ENCODE measurements at places on chromosomes 2 and 18. TPM values are rescaled to one million over a fixed set of nuclear protein-coding genes. Genes with fewer than 3 reads are reported as not detected.

Gene COX7A2L
- total RNA-seq, result 38.5 TPM

Gene CCDC85A
- total RNA-seq, result 0.08 TPM

Gene SKOR2
- total RNA-seq, result not detected

Gene RAX
- not detected for total RNA-seq

Gene MEP1B
- total RNA-seq, result 1.3 TPM

Gene ABCB11
- 68.5 TPM for total RNA-seq

Gene GPAT2
- 1.3 TPM for total RNA-seq

Gene KLHL41
- 0.18 TPM for total RNA-seq

Gene RAB27B
- 1.0 TPM for total RNA-seq

Gene MYO7B
- total RNA-seq, result 0.63 TPM

Gene CRYGC
- not detected for total RNA-seq

Gene LRP2
- total RNA-seq, result 0.91 TPM

Gene B3GNT7
- 1.6 TPM for total RNA-seq

Gene RASGRP3
- total RNA-seq, result 3.8 TPM

Gene SCN9A
- 2.2 TPM for total RNA-seq

Gene ANKRD29
- 0.33 TPM for total RNA-seq

Gene SERPINB11
- total RNA-seq, result not detected
